COR-L47 (cell line): ENCODE measurements at places on chromosomes 4 and X.

GRCh38 chr4:153448003-153448731, 18.0 kb upstream of the TMEM131L start:
- peak; percentile 28 for DNase-seq

DNA sequence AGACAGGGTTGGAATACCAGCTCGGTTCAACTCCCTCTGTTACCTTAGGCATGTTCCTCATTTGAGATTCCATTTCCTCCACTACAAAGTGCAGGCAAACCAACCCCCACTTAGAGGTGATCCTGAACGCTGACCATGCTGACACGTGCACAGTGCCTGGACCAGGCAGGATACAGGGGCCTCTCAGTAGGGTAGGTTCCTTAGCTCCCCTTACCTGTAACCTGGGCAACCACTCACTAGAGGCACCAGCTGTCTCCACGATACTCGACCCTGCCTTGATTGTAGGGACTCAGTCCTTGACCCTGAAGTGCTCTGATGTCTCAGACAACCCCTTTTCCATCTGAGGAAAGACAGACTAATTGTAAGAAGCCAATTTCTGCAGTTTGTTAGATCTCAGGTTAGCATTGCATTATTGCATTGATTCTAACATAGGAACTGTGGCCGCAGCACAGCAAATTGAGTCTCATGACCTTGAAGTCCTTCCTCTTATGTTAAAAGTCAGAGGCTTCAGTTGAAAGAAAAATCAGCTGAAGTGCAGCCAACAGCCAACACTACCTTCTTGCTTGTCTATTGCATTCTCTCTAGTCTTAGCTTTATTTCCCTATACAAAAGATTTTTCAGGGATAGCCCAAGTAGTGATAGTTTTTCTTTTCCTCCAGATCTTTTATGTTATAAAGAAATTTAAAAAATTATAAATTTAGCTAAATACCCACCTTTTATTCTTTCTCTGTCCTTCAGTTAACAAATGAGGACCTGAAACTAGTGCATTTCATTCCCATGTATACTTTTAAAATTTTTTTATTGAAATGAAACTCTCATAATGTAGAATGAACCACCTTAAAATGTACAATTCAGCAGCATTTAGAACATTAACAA, 11.2 kb upstream of the C1QTNF7 start:
- DNase-seq: no peak

DNA sequence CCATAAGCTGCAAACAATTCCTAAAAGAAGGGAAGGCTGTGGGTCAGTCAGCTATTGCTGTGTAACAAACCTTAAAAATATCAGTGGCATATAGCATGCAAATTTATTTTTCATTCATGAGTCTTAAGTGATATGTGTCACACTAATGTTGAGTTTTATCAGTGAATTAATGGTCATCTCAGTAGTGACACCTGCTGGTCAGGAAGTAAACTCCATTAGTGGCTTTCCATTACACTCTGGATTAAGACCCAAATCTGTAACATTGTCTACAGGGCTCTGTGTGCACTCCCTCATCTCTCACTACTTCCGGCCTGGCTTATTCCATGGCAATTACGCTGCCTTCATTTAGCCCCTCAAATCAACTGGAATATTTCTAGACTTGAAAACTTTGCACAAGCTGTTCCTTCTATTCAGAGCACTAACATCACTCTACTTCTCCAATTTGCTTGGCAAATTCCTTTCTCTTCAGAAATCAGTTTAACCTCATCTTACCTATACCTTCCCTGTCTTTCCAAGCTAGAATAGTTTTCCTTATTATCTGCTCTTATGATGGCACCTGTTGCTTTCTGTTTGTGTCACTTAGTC, 217.3 kb upstream of the TAPT1 start:
- DNase-seq: peak; percentile 3

- DNase-seq: no peak
Observed at GRCh38 chr4:110294165-110294564, 95.8 kb upstream of the ELOVL6 start.

- peak; percentile 58 for DNase-seq
Observed at GRCh38 chrX:123859409-123859845, 426 bp upstream of the XIAP start.

GRCh38 chr4:1502501-1502886, 96.3 kb upstream of the NKX1-1 start:
- no peak for DNase-seq

DNA sequence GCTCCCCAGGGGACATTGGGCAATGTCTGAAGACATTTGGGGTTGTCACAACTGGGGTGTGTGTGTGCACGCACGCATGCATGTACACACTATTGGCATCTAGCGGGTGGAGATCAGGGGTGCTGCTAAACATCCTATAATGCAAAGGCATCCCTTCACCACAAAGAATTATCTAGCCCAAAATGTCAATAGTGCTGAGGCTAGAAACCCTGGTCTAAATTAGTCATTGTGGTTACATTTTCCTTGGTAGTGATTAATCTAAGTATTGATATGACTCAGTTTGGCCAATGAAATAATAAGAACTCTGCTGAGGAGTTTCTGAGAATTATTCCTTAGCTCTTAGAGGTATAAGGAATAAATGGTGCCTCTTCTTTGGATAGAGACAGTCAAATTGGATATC, 200.2 kb downstream of the CLCN4 start:
- DNase-seq: no peak

DNA sequence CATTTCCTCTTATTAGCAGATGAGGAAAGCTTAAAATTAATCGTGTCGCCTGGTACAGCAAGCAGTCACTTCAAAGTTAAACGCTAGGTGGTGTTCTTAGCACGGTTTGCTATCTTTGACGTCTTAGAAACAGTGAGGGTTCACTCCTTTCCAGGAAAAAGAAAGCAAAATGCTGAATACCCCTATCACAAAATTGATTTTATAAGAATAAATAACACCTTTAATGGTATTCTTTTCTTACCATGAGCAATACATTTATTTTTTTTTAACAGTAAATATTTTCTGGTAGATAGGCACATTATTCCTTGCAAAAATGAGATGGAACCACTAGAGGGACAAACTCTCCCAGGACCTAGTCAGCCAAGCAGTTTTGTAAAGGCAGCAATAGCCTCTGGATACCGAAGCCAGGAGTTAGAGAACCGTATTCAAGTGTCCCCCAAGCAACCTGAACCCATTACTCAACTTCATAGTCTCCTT, 153.9 kb downstream of the KDR start:
- DNase-seq: peak; percentile 16

DNA sequence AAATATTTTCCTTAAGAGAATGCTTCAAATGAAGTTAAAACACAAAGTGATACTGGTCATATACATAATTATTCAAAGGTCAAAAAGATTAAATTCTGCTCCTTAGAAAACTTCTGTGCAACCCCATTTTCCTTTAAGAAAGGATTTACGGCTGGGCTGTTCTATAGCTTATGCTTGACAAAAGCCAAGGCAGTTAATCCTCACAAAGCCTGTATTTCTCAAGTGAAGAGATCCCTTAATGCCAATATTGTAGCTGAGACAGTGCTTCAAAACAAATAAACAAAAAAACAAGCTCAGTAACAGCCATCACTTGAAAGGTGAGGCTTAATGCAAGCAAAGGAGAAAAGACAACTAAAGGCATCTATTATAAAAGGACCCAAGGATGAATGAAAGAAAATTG, 42.5 kb downstream of the BTC start:
- no peak for DNase-seq
